ENCODE measurements at places on chromosomes 4 and X.

DNA sequence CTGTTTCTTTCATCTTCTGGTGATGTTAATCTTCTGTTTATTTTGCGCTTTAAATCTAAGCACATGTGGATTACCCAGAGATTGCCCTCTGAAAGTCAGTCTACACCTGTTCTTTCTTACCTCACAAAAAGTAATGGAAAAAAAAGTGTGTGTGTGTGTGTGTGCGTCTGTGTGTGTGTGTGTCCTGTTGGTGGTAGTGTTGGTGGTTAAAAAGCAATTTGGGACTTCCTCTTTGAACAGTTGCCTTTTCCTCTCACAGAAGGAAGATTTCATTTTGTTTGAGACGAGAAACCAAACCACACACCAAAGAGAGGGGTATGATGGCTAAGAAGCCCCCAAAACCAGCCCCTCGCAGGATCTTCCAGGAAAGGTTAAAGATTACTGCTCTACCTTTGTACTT is at the start of gene STAP1:
Gene STAP1, plus strand, starts transcription at position 235 of the 400 bp plus-strand sequence. Its CDS starts 83 bp downstream, at position 318.
- no peak for DNase-seq

DNA sequence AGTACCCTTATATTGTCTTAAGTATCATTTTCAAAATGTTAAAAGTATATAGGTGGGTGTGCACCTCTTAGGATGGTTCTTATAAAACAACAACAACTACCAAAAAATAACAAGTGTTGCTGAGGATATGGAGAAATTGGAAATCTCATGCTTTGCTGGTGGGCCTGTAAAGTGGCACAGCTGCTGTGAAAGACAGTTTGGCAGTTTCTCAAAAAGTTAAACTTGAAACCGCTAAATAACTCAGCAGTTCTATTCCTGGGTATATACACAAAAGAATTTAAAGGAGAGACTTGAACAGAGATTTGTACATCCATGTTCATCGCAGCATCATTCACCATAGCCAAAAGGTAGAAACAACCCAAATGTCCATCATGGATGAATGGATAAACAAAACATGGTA is 65.5 kb downstream of the HAND2 start:
- no peak for DNase-seq

DNA sequence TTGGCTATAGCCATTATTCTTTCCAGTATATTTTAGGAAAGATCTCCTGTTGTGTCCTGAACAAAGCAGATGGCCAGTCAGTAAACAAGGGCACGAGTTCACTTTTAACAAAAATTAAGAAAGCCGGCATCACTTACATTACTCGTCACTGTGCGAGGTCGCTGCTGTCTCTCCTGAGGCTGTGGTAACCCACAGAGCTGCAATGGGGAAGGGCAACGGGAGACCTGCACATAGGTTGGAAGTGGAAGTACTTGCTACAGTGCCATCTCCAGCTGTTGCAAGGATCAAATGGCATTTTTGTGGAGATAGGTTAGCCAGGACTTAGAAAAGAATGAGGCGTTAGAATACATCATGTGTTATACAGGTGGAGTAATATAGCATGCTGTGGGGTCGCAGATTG is 132.2 kb downstream of the KLHL8 start:
- DNase-seq = no peak

DNA sequence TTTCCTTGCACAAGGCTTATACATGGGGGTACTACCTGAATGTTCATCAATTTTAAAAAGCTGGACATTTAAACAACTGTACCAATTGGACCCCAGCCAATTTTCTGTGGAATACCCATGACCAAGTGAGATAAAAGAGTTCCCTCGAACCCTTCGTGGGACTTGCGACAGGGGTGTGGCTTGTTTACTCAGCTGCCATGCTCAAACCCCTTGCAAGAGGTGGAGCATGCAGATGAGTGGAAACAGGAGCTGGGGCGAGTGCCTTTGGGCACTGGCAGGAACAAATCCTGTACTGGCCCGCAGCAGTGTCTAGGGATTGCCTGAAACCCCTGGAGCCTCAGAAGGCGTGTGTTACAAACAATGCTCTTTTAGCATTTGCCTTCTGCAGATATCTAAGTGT is 144.2 kb downstream of the PDHA2 start:
- no peak for DNase-seq

- no peak for DNase-seq
These were observed 17.2 kb upstream of the MYOZ2 start for GRCh38 chr4:119118397-119118796.

DNA sequence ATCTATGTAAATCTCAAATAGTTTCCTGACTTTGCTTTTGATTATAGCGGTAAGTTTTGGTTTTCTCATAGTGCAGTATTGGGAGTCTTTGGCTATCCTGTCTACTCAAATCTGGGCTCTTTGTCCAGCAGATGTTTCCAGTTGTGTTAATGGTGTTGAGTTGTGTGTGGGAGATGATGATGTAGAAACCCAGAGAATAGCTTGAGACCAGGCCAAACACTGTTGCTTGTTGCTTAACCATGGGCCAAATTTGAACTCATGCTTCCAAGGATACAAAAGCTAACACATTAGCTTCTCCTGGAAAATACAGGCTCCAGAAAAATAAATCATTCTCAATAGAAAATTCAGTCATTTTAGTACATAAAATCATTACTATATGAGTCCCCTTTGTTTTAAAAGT is 82.6 kb upstream of the GYPA start:
- no peak for DNase-seq

DNA sequence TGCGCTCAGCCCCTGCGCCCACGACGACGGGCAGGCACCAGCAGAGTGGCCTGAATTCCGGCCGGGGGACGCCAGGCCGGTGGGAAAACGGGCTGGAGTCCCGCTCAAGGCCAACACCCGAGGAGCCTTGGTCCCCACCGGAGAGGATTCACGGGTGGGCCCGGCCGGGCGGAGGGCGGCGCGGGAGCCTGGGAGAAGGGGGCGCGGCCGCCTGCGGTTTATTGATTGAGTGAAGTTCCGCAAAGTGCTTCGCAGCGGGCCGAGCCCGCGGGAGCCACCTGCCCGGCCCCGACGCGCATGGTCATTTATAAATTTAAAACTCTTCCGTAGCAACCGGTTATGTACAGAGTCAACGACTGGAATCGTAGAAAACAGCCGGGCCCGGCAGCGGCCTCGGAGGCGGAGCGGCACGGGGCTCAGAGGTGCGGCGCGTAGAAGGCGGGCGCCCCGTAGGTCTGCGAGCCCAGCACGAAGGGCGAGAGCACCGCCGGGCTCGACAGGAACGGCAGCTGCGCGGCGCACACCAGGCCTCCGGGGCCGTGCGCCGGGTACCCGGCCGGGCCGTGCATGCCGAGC is 3.6 kb downstream of the NKX1-1 start:
- no peak for DNase-seq

DNA sequence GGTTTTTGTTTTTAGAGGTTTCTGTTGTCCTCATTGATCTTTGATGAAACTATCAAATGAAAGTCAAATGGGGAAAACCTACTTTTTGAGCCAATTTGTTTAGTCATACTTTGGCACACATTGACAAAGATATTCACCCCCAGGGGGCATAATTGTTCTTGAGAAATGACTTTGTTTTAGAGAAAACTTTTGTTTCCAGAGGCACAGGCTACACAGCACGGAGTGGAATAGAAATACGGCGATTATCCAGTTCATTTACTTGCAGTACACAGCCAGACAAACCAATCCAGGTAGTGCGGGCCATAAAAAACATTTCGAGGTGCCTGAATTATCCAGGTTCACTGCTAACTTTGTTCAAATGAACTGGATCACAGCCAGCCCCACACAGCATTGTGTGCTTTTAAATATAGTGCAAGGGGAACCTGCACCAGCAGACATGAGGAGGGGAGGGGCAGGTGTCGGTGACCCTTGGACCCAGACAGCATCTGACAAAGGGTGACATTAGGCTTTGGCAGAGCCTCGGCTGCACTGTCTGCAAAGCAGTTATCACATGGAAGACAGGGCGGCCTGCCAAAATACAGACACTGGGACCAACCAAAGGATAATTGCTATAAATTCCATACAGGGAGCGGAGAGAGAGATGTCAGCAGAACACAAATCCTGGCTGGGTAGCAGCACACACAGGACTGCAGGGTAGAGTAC is 179.6 kb upstream of the NOCT start:
- peak; percentile 74 for DNase-seq

DNA sequence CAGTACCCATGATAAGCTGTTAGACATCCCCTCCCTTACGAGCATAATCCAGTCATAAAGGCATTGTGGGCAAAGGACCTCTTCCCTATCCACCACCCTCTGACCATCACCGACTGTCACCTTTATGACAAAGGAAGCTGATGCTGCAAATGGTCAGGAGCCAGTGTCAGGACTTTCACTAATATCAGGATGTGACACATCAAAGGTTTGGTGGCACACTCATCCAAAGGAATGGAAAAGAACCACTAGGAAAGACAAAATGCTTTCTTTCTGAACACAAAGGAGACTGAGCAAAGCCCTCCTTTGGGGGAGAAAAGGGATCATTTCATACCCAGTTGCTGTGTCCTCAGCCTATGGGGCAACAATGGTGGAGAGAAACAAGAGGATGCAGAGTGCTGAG is 66.9 kb upstream of the PROM1 start:
- DNase-seq = no peak

All from NCI-H1694 (cell line).